ENCODE measurements at places on chromosomes 7 and 10. TPM values are rescaled to one million over a fixed set of nuclear protein-coding genes. Genes with fewer than 3 reads are reported as not detected.

- no peak for DNase-seq
Measured at GRCh38 chr7:107890493-107890961, 456 bp upstream of the DLD start.

DNA sequence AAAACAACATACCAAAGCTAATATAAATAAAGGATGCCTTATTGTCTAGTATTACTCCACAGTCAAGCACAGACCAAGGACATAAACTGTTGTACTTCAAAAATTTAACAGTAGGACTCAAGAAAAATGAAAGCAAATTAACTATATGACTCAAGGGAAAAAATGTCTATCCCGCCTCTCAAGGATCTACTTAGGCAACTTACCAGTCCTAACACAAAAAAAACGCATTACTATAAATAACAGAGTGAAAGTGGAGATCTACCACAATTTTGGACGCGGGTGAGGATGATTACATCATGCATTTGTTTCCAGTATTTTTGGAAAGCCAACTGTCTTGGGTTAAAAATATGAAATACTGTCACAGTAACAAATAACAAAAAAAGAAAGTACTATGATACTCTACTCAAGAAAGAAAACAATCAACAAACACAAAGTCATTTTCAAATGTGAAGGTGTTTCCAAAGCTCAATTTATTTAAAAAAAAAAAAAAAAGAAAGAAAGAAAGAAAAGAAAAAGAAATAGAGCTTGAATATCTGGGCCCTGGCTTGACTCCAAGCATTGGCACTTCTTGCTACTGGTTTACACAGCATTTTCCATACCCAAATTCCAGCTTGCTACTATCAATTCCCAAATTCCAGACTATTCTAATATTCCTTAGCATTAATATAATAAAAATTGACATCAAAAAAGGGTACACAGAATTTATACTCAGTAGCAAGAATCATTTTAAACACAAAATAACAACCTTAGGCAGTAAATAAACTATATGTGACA is 99.4 kb downstream of the RSU1 start:
- DNase-seq = no peak

DNA sequence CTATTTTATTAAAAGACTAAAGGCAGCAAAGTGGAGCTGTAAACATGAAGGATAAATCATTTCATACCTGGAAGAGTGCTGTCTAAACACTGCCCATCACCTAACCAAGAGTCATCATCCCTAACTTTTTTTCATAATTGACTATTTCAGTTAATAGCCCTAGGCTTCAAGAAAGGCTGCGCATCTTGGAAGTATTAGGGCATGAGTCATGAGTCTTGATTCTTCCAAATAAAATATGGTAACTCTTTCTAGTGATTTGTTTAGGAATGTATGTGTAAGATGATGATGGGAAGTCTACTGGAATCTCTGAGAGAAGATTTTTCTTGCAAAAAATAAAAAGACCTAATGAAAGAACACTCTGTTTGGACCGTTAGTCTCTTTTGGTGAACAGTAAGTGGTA is 207.7 kb upstream of the AHR start:
- DNase-seq = no peak

Gene ZWINT
- 2.3 TPM for total RNA-seq

GRCh38 chr7:264541-265191 is 25.3 kb upstream of the FOXL3 start:
- DNase-seq = no peak

GRCh38 chr7:141674702-141675101 is 27.3 kb downstream of the DENND11 start:
- no peak for DNase-seq

GRCh38 chr10:67550838-67551402 is 145.1 kb downstream of the CTNNA3 start:
- DNase-seq = no peak

All from mesenteric fat pad (tissue), 1 donor.